ENCODE measurements at places on chromosomes 12 and 14.
A peak's percentile ranks its signal among the peaks of the same experiment; 100 is the strongest.

- no peak for DNase-seq
Observed at GRCh38 chr12:94457311-94457710, 2.4 kb downstream of the CEP83 start.

GRCh38 chr12:15530361-15530760, 208.1 kb downstream of the PTPRO start:
- DNase-seq, result no peak

DNA sequence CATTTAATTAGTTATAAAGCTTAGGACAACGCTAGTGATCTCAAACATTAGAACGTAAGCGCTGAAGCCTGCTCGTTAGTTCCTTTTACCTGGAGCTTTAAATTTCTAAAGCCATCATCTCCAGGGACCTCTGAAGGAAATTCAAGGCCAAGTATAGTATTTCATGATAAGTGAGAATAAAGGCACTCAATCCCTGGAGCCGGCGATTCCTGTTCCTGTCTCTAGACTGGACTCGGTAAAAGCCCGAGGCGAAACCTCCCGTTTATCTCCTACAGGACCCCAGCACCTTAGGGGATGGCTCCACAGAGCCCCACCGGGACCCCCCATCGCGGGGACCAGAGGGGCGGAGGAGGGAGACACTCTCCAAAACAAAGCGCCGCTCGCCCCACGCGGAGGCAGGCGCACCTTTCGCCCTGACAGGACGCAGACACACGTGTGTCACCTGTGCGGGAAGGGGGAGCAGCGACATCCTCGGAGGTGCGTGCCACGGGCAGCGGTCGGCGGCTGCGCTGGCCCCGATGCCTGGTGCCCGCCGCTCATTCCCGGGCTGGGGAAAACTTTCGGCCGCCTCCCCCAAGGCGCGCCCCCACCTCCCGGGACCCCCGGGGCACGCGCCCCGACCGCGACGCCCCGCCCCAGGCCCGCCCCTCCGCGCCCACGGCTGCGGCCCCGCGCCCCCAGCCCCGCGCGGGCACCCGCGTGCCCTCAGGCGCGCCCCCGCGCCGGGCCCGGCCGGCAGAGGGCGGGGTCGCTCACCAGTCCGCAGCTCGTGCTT, 678 bp downstream of the RPS6KA5 start:
- peak; percentile 42 for DNase-seq

DNA sequence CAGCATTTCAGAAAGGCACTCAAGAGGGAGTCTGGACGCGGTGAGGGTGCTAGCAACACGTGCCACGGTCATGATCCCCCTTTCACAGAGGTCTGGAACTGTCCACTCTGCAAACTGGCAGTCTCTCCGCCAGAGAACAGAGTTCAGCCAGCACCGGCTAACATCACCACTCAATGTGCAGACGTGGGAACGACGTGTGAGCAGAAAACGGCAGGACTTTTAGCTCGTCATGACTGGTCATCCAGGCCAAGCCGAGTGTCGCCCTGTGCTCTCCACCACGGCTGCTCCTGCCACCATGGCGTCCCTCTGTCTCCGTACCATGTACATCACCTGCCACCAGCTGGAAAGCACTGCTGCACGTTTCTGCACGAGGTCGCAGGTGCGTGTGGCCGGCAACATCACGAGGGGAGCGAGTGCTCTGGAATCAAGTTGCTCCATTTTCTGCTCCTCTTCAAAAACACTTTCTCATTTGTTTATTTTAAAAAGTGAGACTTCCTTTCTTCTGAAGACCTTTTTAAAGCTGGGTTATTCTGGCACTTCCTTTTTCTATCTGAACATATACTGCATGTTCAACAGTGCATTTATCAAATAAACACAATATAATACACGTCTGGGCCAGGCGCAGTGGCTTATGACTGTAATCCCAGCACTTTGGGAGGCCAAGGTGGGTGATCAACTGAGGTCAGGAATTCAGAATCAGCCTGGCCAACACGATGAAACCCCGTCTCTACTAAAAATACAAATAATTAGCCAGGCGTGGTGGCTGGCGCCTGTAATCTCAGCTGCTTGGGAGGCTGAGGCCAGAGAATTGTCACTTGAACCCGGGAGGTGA, 28.0 kb downstream of the SLC15A4 start:
- no peak for DNase-seq

GRCh38 chr14:62206456-62206855, 444.2 kb downstream of the SNAPC1 start:
- DNase-seq, result no peak

DNA sequence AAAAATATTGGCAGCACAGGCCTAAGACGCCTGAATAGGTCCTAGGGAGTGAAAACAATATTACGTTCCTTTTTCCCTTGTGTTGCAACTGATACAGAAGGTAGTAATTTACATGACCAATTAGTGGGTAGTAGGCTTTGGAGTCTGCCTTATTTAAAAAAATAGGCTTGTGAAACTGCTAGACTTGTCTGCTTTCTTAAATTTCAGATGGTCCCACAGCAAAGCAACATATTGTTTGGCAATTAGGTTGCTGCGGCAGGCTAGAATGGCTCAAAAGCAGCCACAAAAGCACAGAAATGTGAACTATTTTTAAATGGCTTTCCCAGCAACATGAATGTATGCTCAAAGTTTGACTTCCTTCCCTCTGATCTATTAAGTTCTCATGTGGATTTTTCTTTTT, 211.9 kb downstream of the TTC8 start:
- DNase-seq, result no peak

- DNase-seq, result no peak
Observed at GRCh38 chr12:123142921-123143735, 7.8 kb downstream of the PITPNM2 start.

DNA sequence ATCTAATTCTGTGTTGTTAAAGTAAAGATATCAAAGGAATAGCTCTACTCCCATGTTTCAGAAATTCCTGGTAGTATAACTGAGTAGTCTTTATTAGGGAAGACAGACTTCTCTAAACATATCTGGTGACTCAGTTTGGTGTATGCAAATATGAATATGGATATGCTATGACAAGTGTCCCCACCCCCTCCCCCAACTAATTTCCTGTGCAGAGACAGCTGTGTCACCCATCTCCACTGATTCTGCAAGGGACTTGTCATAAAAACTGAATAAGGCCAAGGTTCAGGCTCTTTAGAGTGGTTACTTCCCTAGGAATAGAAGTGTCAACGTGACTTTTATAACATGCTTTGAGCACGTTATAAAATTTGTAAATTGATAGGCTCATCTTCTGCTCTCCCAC, 429.1 kb downstream of the DAD1 start:
- no peak for DNase-seq

- DNase-seq, result no peak
Observed at GRCh38 chr12:94048757-94049156, 99.6 kb upstream of the PLXNC1 start.

DNA sequence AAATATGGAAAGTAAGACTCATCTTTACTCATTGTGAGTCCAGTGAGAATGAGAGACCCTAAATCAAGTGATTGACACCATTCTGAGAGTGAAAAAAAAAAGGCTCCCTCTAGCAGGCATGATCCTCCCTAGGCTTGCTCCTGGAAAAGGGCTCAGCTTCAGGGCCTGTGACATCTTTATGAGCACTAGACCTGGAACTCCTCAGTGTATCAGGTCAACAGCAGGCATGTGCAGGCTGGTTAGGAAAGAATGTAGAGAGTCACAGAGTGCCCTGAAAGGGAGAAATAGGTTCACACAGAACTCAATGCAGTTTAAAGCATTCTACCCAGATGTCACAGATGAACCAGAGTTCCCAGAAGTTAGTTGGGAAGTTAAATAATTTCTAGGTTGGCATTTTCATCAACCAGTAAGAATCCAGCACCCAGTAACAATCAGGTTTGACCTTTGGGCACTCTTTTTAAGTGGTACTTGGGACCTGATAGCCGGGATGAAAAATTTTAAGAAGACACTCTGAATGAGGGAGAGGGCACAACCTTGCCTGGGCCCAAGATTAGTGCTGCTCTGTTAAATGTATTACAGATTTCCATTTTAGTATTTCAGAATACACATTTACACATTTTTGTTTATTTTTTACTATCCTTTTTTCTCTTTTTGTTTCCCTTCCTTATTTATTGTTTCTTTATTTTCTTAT, 828.8 kb downstream of the C12orf50 start:
- no peak for DNase-seq

DNA sequence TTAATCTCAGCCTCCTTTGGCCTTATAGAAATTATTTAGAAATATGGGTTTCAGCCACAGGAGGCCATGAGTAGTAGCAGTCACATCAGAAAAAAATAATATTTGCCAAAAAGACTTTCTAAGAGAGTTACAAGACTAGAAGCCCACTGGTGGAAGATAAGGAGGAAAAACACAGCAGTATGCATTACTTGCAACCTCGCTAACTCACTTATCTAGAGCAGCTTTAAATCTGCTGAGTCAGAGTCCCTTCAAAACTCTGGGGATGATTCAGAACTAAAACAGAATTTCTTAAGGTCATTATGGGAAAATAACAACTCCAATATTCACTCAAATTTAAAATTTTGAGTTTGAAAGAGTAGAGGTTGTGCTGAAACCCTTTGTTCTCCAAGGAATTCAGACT, 6.2 kb downstream of the OR4K17 start:
- DNase-seq, result no peak

- DNase-seq, result no peak
Observed at GRCh38 chr14:65476273-65476941, 63.9 kb downstream of the FUT8 start.

- no peak for DNase-seq
Observed at GRCh38 chr12:106759526-106760183, 14.8 kb upstream of the RIC8B start.

DNA sequence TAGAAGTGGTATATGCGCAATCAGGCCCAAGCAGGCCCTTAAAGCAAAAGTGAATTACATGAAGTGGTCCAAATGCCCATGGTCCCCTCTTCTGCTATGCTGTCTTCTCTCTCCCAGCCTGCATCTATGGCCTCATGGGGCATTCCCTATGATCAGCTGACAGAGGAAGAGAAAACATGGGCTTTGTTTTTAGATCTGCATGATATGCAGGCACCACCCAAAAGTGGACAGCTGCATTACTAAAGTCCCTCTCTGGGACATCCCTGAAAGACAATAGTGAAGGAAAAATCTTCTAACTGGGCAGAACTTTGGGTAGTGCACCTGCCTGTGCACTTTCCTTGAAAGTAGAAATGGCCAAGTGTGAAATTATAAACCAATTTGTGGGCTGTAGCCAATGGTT, 145.2 kb upstream of the ARID2 start:
- no peak for DNase-seq

- no peak for DNase-seq
Observed at GRCh38 chr14:92093320-92093719, 13.1 kb downstream of the ATXN3 start.

DNA sequence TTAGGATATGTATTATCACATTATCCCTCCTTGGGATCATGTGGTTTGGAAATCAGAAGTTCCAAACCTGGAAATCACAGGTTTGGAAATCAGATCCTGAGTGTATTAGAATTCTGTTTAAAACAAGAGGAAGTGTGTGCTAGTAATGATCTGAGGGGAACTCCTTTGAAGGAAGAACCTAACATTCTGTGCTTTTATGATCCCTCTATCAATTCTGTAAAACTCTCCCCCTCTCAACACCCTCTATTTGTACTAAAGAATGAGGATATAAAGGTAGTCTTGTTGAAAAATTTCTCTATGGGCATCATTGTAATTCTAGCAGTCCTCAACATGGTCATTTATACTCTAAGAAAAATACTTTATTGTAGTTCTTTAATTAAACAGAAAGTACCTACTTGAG, 97.4 kb downstream of the SRGAP1 start:
- DNase-seq, result no peak

DNA sequence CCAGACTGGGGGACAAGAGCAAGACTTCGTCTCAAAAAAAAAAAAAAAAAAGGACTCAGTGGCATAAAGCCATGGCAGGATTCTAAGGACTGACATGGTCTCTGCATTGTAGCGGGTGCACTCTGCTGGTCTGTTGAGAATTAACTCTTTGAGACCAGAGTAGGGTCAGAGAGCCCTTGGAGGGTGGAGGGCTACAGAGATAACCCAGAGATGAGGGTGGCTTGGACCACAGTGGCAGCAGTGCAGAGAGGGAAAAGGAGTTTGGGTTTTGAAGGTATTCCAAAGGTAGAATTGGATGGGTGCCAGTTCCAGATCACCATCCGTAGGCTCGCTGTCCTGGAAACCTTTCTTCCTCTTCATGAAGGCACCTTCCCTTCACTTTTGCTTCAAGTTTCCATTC, 14.3 kb upstream of the DYNC1H1 start:
- DNase-seq, result no peak

DNA sequence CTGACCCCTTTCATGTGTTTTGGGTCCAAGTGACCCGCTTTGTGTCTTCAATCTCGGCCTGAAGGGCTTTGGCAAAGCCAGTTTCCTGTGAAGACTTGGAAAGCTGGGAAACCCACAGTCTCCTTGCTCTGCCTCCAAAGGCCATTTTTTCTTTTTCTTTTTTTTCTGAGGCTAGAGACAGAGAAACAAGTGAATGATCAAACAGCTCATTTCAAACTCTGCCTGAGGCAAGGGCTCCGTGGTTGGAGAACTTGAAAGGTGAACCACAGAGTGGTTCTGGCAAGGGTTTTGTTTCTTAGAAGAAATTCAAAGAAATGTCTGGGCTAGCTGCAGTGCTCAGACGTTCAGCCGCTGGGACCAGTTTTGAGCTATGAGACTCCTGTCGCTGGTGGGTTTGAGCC, 62.7 kb downstream of the ERH start:
- no peak for DNase-seq

DNA sequence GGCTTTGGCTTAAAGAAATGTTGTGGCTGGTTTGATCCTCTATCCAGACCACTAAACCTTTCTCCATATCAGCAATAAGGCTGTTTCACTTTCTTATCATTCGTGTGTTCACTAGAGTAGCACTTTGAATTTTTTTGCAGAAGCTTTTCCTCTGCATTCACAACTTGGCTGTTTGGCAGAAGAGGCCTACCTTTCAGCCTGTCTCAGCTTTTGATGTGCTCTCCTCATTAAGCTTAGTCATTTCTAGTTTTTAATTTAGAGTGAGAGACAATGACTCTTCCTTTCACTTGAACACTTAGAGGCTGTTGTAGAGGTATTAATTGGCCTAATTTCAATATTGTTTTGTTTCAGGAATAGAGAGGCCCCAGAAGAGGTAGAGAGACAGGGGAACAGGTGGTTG, 13.8 kb downstream of the KCNMB4 start:
- no peak for DNase-seq

GRCh38 chr14:43786066-43786762, 720.9 kb downstream of the FSCB start:
- DNase-seq, result no peak

GRCh38 chr12:75047885-75048525, 161.6 kb downstream of the KCNC2 start:
- DNase-seq, result no peak

DNA sequence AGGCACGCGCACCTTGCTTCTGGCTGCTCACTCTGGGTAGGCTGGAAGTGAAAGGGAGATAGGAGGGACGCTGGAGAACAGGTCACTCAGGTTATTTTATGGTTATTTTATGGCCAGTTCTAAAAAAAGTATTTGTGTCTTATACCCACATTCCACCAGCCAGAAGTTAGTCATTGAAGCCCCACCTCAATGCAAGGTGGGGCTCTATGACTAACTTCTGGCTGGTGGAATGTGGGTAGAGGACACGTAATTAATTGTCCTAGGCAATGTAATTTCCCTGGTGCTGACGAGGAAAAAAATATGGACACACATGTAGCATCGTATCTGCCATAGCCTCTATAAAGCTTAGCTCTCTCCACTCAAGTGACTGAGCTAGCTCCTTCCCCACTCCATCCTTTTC, 104.9 kb downstream of the PDZRN4 start:
- no peak for DNase-seq

Data from stimulated activated CD8-positive, alpha-beta memory T cell treated with anti-CD3 and anti-CD28 coated beads, Interleukin-15, amount 100 ng/mL, for 48 hours (primary cell).